ENCODE measurements at places on chromosomes 7 and 10.

- no peak for DNase-seq
These were observed 11.8 kb downstream of the TMEM72 start for GRCh38 chr10:44922796-44923545.

GRCh38 chr10:130416334-130417150 lies 280.4 kb downstream of the GLRX3 start:
- DNase-seq: no peak

DNA sequence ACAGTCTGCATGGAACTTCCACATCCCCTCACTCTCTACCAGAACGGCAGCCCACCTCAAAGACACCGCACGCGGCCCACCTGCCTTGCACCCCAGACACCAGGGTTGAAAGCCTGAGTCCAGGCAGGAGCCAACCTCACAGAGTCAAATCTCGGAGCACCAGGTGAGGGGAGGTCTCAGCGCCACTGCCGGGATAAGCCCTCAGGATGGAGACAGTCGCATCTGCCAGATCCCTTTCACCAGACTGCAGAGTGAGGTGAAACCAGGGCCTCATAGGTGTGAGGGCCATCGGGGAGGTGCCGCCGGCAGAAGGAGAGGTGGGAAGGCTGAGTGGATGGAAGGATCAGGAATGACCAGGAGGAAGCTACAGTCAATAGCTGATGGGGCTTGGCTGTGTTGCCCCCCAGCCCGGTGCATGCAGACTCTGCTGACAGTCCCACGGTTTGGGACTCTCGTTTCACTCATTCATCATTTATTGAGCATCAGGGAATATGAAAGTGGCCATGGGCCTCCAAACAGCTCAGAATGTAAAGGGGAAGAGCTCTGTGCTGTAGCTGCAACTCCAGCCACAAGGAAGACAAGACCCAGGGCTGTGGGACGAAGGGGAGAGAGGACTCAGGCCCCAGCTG lies 315.0 kb downstream of the PTPRN2 start:
- no peak for DNase-seq

GRCh38 chr10:25522946-25523608 lies 348.3 kb downstream of the GPR158 start:
- no peak for DNase-seq

- no peak for DNase-seq
These were observed 503.1 kb upstream of the AUTS2 start for GRCh38 chr7:69095127-69095526.

DNA sequence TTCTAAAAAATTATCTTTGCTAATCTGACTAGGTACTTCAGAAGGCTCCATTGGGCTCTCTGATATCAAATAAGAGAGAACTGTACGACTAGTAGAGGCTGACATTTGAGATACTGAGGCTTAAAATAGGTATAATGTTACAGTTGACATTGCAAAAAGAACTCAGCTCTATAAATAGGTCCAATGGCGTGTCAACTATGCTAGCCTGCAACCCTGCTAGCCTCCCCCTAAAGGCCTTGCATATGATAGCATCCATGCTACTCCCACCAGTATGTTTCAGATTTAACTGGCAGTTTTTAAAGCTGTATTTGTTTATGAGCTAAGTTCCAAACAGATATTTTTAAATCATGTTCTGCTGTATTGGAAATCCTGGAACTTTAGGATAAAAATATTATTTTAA lies at the start of gene PPP1R3A:
Gene PPP1R3A, minus strand, starts transcription at position 64 of the 400 bp plus-strand sequence. Its CDS starts 13 bp downstream, at position 51.
- no peak for DNase-seq

GRCh38 chr10:1615186-1615954 lies 122.0 kb downstream of the ADARB2 start:
- no peak for DNase-seq

GRCh38 chr7:76395965-76396726 lies 13.4 kb downstream of the SSC4D start:
- DNase-seq: no peak

DNA sequence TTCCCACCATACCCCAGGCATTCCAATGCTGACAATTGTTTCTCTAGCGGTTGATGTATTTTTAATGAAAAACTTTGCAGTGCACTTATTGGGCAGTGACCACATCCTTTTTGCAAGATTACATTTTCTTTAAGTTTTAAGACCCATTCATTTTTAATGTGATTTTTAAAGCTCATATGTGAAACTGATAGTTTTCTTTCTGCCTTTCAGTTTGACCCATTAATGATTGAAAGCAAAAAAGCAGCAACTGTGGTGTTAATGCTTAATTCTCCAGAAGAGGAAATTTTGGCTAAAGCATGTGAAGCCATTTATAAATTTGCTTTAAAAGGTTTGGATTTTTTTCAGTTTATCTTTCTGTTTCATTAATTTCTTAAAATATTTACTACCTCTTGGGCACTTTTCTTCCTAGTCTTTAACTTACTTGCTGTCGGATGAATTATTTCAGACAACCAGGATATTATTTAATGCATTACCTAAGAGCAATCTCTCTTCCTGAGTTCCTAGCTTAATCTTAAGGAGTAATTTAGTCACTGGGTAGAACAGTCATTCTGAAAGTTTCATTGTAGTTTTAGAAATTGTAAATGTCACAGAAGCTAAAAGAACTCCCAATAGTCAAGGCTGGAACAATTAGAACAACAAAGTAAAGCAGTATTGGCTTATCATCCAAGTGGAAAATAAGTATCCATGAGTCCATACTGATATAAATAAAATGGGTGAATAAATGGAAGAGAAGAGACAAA lies 18.3 kb downstream of the ARMC3 start:
- DNase-seq: no peak

DNA sequence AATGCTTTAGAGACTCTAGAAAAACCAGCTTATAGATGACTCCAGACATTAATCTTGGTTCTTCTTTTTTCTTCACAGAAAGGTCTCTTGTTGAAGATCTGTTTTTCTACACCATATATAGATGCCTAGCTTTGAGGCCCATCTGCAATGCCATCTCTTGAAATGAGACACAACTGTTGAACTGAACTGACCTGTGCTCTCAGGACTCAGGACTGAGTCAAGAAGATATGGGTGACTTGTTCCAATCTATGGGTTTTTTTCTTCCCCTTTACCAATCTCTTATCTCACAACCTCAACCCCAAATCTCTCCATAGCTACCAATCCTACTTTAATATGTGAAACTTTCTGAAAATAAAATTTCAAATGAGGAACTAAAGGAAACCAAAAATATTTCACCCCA lies 194.7 kb downstream of the SNX13 start:
- no peak for DNase-seq

DNA sequence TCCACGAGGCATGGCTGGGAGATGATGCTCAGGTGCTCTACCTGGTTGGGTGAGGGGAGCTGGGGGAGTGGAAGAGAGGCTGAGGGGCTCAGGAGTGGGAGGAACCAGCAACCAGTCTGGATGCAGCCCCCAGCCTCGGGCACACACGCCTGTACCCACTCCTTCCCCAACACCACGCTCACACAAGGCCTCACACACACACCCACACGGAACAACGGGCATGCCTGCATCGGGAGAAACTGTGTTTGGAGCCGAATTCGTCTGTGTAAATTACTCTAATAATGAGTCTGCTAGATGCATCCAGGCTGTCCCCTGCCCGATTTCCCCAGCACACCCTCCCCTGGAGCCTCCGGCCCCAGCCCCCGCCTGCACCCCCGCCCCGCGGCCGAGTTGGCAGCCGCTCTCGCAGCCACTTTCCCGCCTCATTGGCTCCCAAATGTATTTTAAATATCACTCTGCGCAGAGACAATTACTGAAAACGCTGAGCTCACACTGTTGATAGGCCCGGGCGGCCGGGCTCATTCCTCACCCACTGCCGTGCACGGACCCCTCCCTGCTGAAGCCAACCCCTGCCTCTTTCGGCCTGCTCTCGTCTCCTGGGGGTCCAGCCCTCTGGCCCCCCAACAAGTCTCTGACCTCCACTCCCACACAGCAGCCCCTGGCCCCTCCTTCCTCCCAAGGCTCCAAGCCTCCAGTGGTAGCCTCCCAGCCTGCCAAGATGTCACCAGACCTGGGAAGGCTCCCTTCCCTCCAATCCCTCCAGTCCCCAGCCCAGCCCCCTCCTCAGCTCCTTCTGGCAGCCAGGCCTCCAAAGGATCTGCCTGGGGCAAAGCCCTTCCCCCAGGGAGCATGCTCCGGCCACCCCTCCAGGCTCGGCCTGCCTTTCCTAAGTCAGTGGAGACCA lies 11.1 kb downstream of the H2BK1 start:
- no peak for DNase-seq

DNA sequence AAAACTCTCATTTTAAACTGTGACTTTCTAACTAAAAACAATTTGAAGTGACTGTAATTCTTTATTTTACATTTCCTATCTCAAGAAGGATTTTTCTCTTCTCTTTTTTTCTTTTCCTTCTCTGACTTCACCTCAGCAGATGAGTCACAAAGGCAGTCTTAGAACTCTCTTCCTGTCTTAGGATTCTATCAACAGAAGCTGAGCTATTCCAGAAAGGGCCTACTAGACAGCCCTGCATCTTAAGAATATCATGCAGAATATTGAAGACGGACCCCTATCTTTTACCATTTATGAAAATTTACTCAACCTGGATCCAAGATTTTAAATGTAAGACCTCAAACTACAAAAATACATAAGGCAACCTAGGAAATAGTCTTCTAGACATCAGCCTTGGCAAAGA lies 365.7 kb upstream of the SEMA3C start:
- DNase-seq: no peak

DNA sequence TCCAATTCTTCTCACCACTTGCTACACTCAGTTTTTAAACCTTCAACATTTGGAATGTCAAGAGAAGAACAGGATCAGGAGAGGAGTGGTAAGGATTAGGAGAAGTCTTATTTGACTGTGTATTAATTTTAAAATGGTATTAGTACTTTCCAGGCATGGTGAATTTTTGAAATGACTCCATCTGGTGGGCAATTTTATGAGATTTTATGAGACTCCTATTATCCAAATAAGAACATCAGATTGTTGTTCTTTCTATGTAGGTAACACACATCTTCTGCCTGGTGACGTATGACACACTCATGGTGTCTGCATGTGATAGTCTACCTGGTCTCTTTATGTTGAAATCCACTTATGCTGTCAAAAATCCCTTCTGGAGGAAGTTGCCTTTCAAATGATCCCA lies 51.0 kb downstream of the SLC13A1 start:
- DNase-seq: no peak

GRCh38 chr10:124278356-124278755 lies 140.4 kb downstream of the OAT start:
- no peak for DNase-seq

DNA sequence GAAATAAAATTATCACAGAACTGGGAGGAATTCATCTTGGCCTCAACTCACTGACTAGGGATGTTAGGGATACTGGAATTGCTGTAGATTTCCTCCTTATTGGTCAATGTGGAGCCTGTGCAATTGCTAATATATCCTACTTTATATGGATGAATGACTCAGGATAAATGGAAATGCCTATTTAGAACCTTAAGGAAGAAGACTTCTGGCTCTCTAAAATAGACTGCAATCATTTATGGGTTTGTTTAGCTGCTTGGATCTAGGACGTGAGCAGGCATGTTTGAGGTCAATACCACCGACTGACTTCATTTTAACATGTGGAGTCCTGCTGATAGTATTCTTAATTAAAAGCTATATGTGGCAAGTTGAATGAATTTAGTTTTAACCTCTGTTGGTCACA lies 1040.1 kb upstream of the LRRN3 start:
- DNase-seq: no peak

DNA sequence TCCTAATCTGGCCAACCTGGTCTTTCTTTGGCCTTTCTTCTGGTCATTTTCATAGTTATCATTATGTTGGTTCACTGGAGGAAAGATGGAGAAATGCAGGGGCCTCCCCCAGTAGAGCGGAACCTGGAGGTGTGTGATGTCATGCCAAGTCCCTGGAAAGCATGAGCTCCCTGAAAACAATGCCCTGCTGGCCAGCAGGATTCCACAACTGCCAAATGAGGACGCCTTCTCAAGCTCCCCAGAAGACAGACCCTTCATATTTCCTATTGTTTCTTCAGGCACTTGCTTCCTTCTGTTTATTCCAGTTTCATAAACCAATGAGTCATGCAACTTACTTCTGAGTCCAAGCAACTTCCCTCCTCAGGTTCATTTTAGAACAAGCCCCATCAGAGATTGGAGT lies 339.0 kb downstream of the GATA3 start:
- no peak for DNase-seq
